Activated T-cell treated with anti-CD3 and anti-CD28 coated beads for 24 hours (primary cell): ENCODE measurements at places on chromosomes 13 and 19.

- DNase-seq = no peak
Observed at GRCh38 chr19:46181388-46181779, 33.3 kb downstream of the IGFL2 start.

DNA sequence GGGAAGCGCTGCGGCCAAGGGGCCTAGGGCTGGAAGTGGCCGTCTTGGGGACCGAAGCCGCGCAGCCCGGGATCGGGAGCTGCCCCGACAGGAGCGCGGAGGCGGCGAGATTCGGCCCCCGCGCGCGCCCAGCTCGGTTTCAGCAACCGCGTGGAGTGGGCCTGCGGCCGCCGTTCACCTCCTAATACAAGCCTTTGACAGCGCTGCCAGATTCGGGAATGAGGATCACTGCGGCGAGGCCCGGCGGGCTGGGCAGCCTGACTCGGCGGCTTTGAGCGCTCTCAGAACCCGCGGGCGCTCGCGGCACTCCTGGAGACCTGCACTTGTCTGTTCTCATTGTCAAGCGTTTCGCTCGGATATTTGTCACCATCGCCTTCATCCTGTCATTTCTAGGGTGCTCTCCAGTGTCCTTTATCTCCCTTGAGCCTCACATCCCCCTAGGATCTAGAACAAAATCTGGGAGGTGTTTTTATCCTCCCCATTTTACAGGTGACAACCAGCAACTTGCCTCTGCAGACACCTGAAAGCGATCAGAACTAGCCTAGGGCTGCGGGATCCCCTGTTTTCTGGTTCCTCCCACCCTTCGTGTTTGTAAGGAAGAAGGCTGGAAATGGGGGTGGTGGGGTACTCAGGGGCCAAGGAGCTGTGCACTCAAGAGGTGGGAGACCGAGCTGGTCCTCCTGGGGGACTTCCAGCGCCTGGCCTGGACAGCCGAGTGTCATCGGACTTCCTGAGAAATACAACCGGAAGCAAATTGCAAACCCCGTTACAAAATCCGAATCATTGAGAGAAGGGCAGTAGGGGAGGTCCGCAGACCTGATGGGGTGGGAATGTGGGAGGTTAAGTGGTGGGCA is 1.5 kb upstream of the CDX2 start:
- no peak for DNase-seq

- DNase-seq = no peak
Observed at GRCh38 chr13:41013835-41014234, 5.3 kb downstream of the ELF1 start.

GRCh38 chr13:74166261-74167004 is 32.2 kb upstream of the KLF12 start:
- DNase-seq = no peak

- no peak for DNase-seq
Observed at GRCh38 chr19:1167687-1168571, 6.1 kb downstream of the SBNO2 start.

DNA sequence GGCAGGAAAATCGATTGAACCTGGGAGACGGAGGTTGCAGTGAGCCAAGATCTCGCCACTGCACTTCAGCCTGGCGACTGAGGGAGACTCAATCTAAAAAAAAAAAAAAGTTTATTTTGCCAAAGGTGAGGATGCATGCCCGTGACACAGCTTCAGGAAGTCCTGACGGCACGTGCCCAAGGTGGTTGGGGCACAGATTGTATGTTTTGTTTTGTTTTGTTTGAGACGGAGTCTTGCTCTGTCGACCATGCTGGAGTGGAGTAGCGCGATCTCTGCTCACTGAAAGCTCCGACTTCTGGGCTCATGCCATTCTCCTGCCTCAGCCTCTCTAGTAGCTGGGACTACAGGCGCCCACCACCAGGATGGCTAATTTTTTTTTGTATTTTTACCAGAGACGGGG is 3.3 kb upstream of the ZNF552 start:
- no peak for DNase-seq

DNA sequence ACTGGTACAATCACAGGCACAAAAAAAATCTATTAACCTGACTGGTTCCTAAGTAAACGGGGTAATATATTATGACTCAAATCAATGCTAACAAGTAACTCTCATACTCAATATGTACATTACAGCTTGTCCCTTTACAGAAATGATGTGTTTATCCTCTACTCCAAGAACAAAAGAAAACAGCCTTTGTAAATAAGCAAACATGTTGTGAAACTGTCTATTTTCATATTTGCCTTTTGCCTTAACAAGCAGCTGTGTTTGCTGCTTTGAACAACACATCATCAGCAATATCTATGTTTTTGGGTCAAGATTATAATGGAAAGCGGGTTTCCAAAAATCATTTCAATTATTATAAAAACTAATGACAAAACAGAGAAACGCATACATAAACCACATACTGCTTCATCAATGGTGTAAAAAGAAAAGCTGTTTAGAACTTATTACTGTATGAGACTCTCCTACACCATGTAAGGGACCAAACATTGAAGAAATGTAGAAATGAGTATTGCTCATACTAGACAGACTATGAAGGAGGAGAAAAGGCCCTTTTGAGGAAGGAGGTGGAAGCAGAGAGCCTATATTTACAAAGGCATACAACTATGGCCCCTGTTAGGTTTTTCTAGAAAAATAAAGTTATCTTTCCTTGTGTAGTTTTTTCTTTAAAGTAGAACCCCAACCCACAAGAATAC is 14.8 kb downstream of the TBC1D4 start:
- no peak for DNase-seq

- no peak for DNase-seq
Observed at GRCh38 chr13:50389726-50390125, 374.5 kb downstream of the KCNRG start.

- no peak for DNase-seq
Observed at GRCh38 chr13:45368005-45368404, 27.0 kb upstream of the TPT1 start.

DNA sequence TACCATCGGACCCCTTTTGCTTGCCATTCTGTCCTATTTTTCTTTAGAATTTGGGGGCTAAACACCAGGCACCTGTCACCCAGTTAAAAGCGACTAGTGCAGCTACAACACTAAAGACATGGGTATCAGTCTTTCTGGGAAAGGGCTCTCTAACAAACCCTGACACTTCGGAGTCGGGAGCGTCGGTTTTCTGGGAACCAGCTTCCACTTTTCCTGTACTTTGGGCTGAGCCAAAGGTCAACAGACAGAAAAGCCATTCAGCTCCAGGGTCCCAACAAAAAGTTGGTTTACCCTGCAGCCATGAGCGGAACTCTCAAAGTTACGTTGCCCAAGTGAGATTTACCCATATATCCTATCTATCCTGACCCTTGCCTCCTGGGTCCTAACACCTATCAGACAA is 337.0 kb upstream of the SLITRK5 start:
- DNase-seq = no peak

DNA sequence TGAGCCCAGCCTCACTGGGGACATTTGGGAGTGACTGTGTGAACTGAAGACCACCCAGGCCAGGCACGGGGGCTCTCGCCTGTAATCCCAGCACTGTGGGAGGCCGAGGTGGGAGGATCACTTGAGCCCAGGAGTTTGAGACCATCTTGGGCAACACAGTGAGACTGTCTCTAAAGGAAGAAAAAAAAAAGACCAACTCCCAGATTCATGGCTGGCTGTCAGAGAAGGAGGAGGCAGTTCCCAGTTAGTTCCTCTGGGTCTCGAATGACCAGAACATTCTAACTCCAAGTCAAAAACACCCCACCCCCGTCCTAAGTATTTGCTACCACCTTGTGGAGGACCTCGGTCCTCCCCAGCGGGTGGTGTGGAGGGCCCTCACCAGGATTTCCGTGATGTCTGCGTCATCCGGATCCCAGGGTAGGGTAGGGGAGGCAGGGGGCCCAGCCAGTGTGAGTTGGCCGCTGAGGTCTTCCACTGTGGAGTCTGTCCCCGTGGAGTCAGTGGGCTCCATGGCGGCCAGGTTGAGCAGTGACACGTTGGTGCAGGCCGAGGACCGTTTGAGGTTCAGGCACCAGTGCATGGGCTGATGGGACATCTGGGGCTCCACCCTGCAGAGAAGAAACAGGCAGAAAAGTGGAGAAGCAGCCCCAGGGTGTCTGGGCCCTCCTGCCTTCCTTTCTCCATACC is 1.3 kb downstream of the TSKS start:
- DNase-seq = no peak

DNA sequence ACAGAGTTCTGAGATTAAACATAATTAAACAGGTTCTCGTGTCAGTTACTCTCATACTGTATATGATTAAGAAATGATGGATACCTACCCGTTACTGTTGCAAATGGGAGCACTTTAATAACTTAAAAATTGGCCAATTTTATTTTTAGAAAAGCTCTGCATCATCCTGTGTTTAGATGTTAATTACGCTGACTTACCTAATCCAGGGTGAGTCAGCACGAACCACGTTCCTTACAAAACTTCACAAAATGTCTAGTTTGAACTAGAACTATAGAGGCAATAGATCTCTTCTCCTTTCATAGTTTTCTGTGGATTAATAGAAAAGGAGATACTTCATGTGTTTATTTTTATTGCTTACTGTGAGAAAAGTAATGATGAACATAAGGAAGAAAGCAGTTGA is 363.9 kb downstream of the MYO16 start:
- no peak for DNase-seq

DNA sequence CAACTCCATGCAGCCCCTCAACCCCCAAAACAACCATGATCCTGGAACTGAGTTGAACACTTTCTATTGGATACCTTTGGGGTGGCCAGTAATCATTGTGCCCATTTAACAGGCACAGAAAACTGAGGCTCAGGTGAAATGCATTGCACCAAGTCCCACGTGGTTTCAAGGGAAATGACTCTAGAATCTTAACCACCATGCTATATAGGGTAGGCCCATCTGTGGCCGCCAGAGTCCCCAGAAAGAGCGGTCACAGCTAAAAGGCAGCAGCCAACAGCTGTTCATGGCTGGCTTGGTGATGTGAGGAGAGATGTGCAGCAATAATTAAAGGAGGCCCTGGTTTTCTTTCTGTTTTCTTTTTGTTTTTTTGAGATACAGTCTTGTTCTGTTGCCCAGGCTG is 2.6 kb downstream of the CNN1 start:
- no peak for DNase-seq

DNA sequence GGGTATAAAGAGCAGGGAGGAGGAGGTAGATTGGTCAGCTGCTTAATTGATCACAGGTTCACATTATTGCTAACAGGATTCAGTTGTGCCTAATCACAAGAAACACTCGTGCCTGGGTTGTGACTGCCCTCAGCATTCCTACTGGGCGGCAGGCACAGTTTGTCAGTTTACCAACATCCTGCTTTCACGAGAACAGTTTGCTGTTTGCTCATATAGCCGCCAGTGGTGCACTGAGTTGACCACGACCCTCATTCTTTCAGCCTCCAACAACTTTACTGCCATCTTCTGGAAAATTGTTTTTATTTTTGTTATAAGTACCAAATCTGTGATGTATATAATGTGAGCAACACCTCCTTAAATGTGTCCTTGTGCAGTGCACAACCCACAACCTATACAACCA is 16.2 kb upstream of the IFT88 start:
- no peak for DNase-seq

- DNase-seq = no peak
Observed at GRCh38 chr13:55091172-55091571, 2049.5 kb upstream of the PRR20A start.

- DNase-seq = no peak
Observed at GRCh38 chr19:54136086-54136863, 1.3 kb upstream of the CNOT3 start.

DNA sequence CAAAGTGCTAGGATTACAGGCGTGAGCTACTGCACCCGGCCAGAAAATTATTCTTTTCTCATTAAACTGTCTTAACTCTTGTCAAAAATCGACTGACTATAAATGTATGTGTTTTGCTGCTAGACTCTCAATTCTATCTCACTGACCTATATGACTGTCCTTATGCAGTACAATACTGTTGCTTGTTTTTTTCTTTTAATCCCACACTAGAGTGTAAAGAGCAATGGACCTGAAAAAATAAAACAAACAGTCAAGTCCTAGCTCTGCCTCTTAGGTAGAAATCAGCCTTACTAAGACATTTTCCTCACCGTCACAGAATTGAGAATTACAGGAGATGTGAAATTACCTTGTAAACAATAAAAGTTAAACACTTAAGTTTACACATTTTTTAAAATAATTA is 35.1 kb downstream of the INTS6 start:
- no peak for DNase-seq

- no peak for DNase-seq
Observed at GRCh38 chr13:50675651-50676050, 167.8 kb downstream of the DLEU7 start.

DNA sequence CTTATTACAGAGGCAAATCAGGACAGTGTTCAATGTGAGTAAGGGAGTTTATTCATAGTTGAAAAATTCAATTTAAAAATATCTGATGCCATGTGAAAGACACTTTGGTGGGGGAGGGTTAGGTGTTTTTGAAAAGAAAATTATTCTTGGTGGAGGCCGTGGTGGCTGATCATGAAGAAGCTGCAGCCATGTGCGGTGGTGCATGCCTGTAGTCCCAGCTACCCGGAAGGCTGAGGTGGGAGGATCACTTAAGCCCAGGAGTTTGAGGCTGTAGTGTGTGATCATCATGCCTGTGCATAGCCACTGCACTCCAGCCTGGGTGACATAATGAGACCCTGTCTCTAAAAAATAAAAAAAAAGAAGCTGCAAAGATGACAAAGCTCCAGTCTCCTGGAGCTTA is 28.6 kb downstream of the WDFY2 start:
- no peak for DNase-seq

- no peak for DNase-seq
Observed at GRCh38 chr19:799076-799881, 2.0 kb downstream of the PTBP1 start.

GRCh38 chr13:46908501-46908900 is 11.6 kb upstream of the HTR2A start:
- DNase-seq = no peak

- DNase-seq = no peak
Observed at GRCh38 chr13:37195621-37196020, 90.2 kb upstream of the CSNK1A1L start.

- no peak for DNase-seq
Observed at GRCh38 chr13:70874636-70875035, 766.4 kb upstream of the KLHL1 start.

DNA sequence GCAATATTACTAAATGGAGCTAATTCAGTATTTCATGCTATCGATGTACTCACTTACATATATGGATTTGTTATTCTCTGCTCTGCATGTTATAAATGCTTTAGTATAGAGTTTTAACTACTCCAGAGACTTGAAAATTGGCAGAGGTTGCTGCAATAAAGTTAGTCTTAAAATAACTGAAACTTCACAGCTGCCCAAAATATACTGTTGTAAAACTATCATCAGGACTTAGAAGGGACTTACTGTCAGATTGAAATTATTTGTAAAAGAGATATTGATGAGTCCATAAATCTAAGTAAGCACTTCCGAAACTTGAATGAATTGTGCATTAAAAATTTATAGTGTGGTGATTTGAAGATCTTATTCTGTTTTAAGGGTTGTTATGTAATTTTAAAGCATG is 1178.2 kb upstream of the PCDH20 start:
- DNase-seq = no peak

DNA sequence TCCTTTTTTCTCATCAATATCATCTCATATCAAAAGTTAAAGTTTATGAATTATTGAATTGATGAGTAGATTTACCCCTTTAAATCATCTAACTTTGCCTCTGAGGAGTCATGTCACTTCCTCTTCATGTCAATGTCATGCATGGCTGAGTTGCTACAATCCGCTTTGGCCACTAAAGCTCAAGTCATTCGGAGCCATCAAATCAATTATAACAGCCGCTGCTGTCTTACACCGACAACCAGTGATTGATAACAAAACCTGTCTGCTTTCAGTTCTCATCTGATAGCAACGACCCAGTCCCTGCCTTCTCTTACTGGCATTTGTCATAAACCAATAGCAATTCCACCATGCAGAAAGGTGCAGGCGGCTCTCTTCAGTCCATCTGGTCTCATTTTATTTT is 429.3 kb downstream of the DIAPH3 start:
- no peak for DNase-seq
